ENCODE measurements at places on chromosomes 6 and 20. TPM values are rescaled to one million over a fixed set of nuclear protein-coding genes. Genes with fewer than 3 reads are reported as not detected.

- no peak for DNase-seq
Measured at GRCh38 chr6:168789699-168790098, 348.7 kb downstream of the SMOC2 start.

GRCh38 chr6:143064951-143065683 lies 4.4 kb downstream of the AIG1 start:
- no peak for DNase-seq

- DNase-seq = no peak
Measured at GRCh38 chr20:61253640-61254511, 1.8 kb downstream of the CDH4 start.

The NNAT gene
- 65.2 TPM for total RNA-seq

The HSPA1A gene
- 116 TPM for total RNA-seq

All from epithelial cell of proximal tubule (primary cell).